Stimulated activated naive CD4-positive, alpha-beta T cell (primary cell): ENCODE measurements at places on chromosomes 2 and 18.
A peak's percentile ranks its signal among the peaks of the same experiment; 100 is the strongest.

GRCh38 chr2:46380038-46380940 is 83.1 kb downstream of the EPAS1 start:
- DNase-seq, result no peak

DNA sequence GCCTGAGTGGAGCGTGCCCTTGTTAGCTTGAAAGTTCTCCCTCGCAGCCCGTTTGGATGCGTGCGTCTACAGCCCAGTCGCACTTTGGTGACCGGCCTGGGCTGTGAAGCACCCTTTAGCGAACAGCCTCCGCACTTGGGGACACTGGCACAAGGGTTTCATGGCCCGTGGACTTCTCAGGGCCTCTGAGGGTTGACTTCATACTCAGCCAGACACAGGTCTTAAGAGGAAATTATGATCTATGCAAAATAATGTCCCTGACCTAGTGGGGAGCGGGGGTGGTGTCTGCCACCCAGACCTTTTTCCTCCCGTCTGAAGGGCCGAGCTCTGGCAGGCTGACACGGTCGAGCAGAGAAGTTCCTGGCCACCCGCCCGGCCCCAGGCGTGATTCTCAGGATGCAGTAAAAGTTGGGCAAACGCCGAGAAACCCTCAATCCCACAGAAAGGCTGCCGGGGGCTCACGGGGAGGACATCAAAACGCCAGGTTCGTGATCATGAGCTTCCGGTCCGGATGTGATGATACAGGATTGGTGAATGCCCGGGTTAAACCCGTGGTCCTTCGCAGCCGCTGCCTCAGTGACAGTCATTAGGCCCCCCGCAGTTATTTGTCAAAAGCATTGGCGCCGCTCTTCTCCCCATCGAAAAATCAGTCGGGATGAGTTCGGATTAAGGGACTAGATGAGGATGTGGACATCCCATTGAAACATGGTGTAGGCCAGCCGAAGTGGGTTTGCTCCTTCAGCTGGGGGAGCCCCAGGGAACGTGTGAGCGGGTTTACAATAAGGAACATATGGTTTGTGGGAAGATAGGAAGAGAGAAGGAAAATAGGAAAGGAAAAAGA is 3.6 kb upstream of the PAX3 start:
- DNase-seq, result no peak

DNA sequence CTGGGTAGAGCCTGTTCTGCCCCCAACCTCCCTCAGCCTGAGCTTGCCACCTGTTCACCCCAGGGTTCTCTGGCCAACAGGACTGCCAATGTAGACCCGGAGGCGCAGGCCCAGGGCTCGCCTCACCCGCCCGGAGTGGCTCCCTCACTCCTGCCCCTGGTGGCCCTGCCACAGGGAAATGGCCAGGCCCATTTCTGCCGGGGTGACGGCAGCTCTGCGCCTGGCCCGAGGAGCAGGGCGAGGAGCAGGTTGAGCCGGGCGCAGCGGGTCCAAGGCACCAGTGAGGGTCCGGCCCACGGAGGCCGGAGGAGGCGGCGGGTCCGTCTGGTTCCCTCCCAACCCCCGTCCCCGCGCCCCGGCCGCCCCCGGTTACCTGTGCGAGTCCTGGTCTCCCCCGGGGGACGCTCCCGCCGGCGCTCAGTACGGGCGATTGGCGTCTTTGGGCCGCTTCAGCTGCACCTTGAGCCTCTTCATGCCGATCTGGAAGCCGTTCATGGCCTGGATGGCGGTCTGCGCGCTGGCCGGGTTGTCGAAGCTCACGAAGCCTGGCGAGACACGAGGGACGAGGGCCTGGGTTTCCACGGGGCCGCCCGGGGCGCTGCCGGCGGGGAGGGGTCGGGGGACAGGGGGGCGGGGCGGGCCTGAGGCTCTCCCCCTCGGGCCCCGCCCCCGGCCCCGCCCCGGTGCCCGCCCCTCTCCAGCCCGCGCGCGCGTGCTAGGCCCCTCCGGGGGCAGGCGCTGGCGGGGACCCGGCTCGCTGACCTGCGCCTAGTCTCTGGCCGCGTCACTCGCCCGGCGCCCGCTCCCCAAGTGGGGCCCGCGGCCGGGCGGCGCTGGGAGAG is 312.0 kb downstream of the CELF4 start:
- DNase-seq, result no peak

GRCh38 chr2:150136401-150136800 is 351.1 kb downstream of the RND3 start:
- no peak for DNase-seq

GRCh38 chr2:109312902-109313301 is 183.9 kb downstream of the SH3RF3 start:
- DNase-seq, result no peak

DNA sequence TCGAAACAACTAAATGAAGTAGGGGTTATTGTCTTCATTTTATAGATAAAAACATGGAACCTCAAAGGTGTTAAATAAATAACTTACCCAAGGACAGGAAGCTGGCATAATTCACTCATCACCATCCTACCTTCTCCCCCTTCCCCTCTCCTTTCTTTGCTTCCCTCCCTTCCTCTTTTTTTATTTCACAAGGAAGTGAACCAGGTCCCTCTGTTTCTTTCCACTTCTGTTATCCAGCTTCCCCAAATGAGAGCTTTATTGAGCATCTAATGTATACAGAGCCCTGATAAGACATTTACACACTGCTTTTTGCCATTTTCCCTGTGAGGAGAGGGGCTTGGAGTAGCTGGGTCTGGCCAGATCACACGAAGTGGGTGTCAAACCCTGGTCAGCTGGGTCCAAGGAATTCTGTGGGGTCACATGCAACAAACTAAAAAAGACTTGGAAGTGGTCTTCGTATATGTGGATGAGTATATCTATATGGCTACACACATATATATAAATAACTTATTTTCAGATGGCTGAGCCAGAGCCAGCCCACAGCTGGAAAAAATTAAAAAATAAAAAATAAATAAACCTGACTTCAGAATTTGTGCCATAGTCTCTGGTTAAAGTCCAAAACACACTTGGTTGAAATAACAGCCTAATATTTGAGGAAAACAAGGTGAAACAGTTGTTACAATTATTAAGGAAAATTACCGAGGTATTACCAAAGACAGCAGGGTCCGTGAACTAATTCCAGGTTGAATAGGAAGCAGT is 49.3 kb upstream of the FOSL2 start:
- no peak for DNase-seq

GRCh38 chr18:24609254-24609653 is 148.8 kb downstream of the HRH4 start:
- DNase-seq, result no peak

- no peak for DNase-seq
Measured at GRCh38 chr2:15460112-15460620, 101.0 kb downstream of the NBAS start.

DNA sequence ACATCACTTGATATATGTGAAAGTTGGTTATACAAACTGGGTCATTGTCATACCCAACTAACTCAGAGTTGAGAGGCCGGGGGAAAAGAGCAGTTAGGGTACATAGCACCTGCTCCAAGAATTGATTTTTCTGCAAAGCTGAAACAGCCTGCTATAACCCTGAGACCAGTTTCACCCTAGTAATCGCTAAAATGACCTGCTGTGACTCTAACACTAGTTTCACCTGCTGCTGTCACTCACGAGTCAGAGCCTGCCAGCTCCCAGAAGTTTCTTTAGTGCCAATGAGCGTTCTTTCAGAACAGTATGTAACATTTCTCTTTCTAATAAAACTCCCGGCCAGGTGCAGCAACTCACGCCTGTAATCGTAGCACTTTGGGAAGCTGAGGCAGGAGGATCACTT is 28.0 kb downstream of the SRSF7 start:
- DNase-seq, result no peak

- DNase-seq, result no peak
Measured at GRCh38 chr2:101272045-101272784, 19.5 kb downstream of the CNOT11 start.

GRCh38 chr2:223711596-223712326 is 109.6 kb upstream of the SCG2 start:
- no peak for DNase-seq

DNA sequence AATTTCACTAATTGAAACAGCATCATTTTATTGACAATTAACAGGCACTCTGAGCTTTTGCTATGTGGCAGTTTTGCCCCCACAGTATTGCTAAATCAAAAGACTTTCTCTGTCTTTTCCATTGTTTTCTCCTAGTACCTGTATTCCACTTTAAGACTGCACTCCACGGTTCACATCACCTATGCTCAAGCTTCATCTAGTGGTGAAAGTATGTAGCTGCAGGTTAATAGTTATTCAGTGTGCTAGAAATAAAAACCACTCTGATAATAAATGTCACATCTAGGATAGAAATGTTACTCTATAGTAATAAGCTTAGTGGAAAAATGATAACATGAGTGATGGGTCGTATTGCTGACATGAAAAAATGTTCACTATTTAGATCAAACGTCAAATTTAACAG is 24.6 kb downstream of the ARL6IP6 start:
- no peak for DNase-seq

- DNase-seq, result no peak
Measured at GRCh38 chr2:224242561-224242960, 159.3 kb downstream of the FAM124B start.

GRCh38 chr2:167190053-167190452 is 301.8 kb downstream of the XIRP2 start:
- no peak for DNase-seq

DNA sequence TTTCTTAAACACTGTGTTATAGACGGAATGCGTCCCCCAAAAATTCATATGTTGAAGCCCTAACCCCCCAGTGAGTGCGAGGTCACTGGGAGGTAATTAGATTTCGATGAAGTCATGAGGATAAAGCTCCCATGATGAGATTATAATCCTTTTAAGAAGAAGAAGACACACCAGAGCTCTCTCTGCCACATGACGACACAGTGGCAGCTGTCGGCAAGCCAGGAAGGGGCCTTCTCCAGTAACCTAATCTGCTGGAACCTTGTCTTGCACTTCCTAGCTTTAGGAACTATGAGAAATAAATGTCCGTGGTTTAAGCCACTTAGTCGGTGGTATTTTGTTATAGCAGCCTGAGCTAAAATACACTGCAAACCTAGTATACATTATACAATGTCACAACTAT is 12.3 kb downstream of the TMEM237 start:
- DNase-seq, result no peak

DNA sequence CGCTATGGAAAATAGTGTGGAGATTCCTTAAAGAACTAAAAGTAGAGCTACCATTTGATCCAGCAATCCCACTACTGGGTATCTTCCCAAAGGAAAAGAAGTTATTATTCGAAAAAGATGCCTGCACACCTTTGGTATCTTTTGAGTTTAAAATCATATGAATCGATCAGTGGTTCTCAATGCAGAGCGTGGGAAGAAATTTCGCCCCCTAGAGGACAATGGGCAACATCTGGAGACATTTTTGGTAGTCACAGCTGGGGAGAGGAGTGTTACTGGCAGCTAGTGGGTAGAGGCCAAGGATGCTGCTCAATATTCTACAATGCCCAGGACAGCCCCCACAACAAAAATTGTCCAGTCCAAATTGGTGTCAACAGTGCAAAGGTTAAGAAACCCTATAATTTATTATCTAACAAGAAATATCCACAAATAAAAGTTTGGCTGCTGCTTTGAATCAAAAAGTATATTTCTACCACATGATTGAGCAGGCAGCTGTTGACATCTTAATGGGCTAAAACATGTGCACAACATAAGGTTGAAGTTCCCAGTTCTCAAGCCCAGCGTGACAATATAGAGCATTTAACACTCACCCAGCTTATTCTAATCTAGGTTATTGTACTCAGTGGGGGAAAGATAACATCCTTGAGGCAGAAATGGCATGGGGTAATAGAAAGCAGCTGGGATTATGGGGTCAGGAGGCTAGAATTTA is 425.7 kb downstream of the LRATD1 start:
- DNase-seq, result no peak

DNA sequence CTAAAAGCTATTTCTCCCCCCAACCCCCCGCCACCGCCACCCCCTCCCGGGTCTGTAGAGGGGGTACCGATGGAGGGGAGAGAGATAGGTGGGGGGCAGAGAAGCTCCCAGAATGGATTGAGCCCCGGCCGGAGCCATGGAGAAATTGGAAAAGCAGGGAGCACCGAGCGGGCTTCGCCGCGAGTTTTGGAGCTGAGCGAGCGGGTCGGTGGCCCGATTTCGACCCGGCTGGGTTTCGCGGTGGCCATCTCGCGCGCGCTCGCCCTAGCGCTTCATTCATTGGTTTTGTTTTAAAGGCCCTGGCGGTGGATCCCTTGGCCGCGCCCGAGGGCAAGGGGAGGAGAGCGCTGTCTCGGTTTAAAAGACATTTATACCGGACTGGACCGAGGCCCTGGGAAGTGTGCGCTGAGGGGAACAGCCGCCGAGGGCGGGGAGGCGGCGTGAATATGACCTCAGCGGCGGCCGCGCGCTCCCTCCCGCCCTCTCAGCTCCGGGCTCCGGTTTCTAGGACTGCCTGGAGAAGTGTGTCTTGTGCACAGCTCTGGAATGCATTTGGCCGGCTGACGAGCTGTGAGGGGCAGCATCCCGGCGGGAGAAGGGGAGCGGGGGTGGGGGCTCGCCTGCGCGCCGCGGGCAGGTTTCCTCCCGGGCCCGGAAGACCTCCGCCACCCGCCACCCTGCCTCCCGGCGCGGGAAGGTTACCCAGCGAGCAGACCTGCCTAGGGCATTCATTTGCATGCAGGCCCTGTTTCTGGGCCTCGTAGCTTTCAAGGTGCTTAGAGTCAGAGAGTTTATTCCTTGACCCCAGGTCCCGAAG is 1.7 kb upstream of the SMAD7 start:
- peak; percentile 44 for DNase-seq

DNA sequence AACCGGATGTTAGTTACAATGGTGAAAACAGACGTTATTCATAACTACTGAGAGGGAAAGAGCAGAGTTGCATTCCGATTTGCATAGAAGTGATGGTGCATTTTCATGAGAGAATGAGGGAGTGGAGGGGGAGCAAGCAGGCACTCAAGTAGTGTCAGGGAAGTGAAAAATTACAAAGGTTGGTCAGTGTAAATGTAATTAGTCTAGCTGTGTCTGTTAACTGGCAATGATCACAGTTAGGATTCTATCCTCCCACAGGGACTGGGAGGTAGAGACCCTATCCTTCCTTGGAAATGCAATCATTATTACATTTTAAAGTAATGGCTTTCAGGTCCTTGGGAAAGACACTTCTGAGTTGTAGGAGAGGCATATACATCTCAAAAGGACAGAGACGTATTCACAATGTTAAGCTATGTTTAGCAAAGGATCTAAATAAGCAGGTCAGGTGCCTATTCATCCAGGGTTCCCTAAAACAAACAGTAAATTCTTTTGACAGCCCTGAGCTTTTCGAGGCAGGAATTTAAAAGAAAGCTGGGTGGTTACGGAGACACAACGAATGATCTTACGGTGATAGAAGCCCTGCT is 1671.8 kb upstream of the DDX18 start:
- DNase-seq, result no peak

- no peak for DNase-seq
Measured at GRCh38 chr2:2547451-2547850, 216.4 kb upstream of the MYT1L start.

- DNase-seq, result no peak
Measured at GRCh38 chr2:107385921-107386320, 440.8 kb upstream of the RGPD4 start.

DNA sequence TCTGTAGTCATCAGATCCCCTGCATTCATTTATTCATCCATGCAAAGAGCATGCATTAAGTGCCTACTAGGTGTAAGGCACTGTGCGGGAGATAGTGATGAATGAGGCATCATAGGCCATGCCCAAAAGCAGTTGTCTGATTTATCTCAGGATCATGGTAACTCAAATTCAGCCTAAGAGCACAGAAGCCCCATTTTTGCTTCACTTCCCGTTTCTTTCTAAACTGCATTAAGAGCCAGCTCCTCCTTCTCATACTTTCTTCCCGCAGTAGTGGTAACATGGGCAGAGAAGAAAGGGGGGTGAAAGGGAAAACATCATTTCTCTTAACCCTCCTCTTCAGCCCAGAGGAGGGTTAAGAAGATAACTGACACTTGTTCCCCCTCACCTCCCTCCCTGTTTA is 2.9 kb downstream of the GPR45 start:
- DNase-seq, result no peak
